ENCODE measurements at places on chromosomes 3 and 15.
A peak's percentile ranks its signal among the peaks of the same experiment; 100 is the strongest.

- peak; percentile 54 for DNase-seq
Observed at GRCh38 chr3:99817047-99817436, 620 bp upstream of the CMSS1 start.

DNA sequence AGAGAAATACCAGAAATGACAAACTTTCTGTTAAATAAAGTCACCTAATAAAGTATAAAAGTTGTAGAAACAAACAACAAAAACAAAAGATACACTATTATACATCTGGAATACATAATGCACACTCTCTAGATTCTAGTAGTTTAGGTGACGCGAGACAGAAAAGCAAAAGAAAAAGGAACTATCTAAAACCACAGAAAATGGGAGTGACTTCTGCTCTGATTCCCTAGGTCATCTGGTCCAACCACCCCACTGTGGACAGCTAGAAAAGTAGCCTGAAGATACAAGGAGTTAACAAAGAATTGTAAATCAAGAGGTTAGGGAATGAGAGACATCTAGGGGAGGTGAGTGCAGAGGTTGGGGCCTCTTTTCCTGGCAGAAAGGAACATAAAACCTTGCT is 39.1 kb downstream of the DHX36 start:
- no peak for DNase-seq

- DNase-seq, result no peak
Observed at GRCh38 chr3:181712553-181713279, 991 bp downstream of the SOX2 start.

DNA sequence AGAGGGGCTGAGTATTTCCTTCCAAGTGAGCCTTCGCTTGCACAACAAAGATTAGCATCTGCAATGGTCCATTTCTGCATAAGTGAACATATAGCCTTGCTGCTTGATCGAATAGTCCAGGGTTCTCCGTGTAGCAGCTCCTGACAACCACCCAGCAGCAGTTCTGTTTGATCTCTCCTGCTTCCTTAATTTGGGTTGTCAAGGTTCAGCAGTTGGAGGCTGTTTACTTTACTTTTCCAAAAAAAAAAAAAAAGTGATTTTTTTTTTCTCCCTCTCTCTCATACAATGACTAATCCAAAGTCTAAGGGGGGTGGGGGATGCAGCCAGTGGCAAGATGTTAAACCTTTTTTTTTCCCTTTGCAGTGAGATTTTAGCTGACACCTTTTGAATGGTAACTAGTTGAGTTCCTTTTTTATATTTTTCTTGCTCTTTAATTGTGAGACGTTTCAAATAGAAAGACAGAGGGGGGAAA is 3.6 kb downstream of the FOXP1 start:
- peak; percentile 27 for DNase-seq

DNA sequence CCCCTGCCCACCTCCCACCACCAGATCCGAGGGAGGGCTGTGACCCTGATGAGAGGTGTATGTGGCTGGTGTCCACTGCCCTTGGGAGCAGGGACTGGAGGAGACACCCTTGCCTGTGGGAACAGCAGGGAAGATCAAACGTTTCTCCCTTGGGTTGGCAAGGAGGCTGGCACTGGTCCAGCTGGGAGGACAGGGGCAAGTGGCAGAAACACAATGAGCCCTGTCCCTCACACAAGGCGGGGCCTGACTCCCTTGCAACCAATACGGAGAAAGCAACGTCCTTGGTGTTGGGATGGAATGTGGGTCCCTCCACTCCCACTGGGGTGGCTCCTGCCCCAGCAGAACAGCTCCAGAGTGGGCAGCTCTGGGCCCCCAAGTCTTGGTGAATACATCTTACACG is 5.2 kb downstream of the HYAL2 start:
- DNase-seq, result no peak

DNA sequence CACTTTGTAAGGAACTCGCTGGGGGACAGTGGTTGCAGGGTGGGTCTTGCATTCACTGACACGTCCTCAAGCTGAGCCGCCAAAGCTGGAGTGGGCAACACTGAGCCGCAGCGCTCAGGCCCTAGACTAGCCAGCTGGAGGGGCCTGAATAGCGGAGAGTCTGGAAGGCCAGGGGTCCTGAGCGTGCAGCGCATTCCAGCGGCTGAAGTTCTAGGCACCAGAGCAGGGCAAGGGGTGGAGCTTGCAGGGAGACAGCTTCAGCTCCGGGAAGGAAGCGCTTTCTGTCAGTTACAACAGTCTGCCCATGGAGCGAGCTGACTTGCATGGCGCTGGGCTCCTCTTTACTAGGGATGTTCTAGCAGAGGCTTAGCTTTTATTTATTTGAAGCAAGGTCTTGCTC is 2.7 kb downstream of the MAP6D1 start:
- no peak for DNase-seq

GRCh38 chr15:77027697-77028450 is 32.9 kb downstream of the PSTPIP1 start:
- peak; percentile 54 for DNase-seq

DNA sequence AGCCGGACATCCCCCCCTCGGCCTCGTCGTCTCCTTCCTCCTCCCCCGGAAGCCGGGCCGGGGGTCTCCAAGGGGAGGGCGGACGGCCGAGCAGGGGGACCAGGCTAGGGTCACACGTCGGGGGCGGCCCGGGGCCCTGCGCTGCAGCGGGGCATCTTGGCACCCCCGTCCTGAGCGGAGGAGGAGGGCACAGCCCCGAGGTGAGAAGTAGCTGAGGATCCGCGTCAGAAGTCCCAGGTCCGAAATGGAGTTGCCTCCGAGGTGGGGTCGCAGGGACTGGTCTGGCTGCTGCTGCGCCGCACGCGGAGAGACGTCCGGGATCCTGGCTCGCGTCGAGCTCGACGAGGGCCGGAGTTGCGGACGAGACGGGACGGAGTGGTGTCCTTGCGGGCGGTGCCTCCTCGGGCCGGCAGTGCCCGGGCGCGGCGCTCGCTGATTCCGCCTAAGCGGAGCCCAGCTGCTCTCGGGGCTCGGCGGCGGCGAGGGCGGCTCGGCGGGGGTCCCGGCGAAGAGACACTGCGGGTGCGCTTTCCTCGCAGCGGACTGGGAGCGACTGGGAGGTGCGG is at the start of gene ADCY5:
TSS of gene ADCY5 (minus strand) at position 555 of the 566 bp plus-strand sequence. CDS start at position 10, 545 bp downstream.
- DNase-seq, result no peak

DNA sequence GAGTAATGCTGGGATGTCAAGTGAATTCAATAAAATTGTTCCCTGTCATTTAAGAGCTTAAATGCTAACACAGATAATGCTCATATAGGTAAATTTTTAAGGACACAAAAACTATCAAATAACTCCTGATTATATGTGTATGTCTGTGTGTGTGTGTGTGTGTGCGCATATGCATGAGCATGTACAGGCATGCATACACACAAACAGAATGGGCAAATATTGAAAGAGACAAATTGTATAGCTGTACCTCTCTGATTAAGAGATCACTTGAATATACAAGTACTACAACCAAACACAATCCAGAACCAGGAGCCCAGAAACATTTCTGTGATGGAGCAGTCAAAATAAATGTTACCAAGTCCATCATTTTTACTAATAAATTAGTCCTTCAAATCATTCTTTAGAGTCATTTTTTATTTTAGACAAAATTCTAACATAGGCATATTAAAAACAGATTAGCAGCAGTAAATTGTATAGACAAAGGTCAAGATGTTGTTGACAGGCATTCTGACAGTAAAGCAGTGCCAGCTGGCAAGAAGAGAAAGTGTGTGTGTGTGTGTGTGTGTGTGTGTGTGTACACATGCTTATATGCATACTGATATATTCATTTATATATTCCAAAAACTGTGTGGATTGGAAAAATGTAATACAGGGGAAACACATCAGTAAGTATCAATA is 145.3 kb downstream of the CD47 start:
- DNase-seq, result no peak

GRCh38 chr3:193837347-193837827 is 244.4 kb downstream of the OPA1 start:
- DNase-seq, result no peak

DNA sequence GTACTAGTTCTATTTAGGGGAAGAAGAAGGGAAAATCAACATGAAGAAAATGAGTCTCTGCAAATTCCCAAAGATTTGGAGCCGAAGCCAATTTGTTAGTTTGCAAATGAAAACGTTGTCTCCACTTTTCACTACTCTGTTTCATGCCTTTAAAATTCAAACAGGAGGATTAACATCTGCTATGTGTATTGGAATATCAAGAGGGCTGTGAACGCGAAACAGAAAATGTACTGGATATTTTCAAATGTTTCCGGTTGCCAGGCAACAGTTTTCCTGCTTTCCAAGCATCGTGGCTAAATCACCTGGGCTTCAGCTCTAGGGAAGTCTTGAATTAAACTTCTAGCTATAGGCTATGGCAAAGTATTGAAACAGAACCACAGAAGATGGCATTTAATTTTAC is 172.8 kb downstream of the KCNMB2 start:
- DNase-seq, result peak; percentile 78

- no peak for DNase-seq
Observed at GRCh38 chr15:64583519-64583918, 123.1 kb downstream of the ZNF609 start.

GRCh38 chr3:33093847-33094246 is 3.1 kb downstream of the GLB1 start:
- no peak for DNase-seq

DNA sequence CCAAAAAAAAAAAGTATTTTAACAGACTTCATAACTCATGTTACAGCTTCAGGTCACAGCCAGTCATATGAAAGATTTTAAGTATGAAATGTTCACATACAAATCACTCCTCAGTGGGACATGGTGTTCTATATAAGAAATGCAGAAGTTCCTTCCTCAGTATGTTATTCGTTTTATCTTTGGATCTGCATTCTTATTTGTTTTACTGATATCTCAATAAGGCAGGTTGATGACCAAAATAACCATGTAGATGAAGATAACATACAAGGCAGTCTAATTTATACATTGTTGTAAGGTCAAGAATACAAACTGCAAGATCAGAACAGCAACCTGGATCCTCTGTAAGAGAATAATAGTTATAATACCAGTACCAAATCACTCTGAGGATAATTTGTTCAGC is 75.6 kb downstream of the CHAC1 start:
- DNase-seq, result no peak

DNA sequence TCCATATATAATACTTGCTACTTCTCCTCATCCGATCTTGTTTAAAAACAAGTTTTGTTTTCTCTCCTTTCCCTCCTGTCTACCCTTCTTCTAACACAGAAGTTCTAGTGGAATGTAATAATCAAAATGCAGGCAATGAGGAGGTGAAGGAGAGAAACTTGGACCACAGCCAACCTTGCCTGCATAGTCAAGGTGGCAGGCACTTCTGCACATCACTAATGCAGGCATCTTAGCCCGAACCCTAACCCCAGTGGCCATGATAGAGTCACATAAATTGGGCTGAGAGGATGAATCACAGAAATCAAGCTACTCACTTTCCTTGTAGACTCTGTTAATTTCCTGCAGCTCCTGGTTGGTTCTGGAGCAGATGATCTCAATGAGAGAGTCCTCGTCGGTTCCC is 41.0 kb downstream of the ANXA2 start:
- no peak for DNase-seq

- no peak for DNase-seq
Observed at GRCh38 chr3:182957676-182958266, 22.6 kb downstream of the DCUN1D1 start.

GRCh38 chr3:128648402-128648801 is 2.2 kb downstream of the RPN1 start:
- no peak for DNase-seq

- no peak for DNase-seq
Observed at GRCh38 chr15:58302832-58303231, 129.0 kb upstream of the LIPC start.

DNA sequence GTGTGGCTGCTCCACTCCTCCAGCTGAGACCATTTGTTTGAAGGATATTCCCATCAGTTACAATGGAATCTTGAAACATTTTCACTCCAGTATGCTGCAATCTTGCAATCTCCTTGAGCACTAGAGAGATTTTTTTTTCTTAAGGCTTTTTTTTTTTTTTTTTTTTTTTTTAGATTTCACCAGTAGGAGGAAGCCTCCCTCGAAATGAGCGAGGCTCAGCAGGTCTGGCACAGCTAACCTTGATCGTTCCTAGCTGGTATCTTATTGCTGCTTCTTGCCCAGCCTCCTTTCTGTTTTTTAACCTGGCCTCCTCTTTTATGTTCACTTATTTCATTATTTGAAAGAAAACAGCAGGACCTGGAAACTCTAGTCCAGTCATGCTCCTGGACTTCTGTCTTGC is 48.1 kb downstream of the RAP2B start:
- no peak for DNase-seq

DNA sequence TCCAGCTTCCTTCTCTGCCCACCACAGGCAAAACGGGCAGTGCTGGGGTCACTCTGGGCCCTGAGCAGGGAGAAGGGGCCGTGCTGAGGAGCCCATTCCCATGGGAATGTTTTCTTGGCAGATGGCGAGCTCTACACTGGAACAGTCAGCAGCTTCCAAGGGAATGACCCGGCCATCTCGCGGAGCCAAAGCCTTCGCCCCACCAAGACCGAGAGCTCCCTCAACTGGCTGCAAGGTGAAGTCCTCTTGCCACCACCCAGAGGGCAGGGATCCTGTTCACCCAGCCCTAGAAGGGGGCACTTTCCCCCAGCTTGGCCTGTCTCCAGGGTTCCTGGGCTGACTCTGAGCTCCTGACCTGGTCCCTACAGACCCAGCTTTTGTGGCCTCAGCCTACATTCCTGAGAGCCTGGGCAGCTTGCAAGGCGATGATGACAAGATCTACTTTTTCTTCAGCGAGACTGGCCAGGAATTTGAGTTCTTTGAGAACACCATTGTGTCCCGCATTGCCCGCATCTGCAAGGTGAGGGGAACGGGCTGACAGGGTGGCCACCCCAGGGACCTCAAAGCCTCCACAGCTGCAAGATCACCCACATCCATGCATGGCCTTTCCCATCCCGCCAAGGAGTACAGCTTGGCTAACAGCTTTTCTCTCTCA is 12.4 kb downstream of the CIB1 start:
- DNase-seq, result peak; percentile 73
